ENCODE measurements at places on chromosomes 7 and 10.

DNA sequence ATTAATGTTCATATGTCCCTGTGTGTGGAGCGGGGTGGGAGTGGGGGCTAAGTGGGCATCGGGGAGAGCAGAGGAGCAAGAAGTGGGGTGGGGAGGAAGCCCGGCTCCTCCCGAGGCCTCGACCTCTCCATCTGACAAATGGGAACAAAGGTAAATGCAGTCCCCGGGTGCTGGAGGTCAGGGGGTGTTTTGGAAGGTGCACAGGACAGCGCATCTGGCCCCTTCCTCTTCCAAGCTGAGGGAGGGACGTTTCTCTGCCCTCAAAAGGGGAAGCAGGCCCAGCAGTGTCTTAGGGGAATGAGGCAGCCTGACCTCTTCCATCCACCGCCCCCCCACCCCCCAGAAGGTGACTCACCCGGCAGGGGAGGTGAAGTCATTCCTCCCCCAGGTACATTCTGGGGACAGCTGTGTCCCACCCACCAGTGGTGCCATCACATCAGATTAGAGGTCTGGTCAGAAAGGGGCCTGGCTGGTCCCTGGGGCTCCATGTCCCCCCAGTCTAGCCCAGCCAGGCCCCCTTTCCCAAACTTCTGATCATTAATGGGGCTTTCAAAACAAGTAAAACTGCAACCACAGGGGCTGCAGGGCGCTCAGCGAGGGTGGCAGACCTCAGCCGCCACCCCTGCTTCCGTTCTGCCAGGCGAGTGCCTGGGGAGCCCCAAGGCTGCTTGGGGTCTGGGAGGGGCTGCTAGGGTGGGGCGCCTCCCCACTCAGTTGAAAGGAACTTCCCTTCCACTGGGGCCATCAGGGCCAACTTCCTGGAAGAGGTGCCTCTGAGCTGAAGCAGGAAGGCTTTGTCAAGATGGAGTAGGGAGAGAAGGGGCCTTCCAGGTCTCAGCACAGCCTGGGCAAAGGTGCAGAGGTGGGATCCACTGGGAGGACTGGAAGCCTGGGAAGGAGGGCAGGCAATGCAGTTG, 10.8 kb downstream of the LFNG start:
- DNase-seq, result peak; percentile 63

DNA sequence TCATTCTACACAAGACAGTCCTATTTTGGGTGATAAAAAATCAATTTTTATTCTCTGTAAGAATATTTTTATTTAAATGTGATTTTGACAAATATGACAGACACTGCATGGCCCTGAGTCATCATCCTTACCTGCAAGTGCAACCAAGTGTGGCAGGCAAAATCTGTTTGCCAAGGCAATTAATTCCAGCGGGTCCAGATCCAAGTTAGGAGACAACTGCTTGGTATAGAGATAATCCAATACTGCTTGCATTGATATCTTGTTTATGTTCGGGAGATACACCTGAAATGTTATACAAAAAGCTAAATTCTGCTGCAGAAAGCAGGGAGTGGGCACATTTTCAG, 66.2 kb downstream of the RHOBTB1 start:
- DNase-seq, result no peak

DNA sequence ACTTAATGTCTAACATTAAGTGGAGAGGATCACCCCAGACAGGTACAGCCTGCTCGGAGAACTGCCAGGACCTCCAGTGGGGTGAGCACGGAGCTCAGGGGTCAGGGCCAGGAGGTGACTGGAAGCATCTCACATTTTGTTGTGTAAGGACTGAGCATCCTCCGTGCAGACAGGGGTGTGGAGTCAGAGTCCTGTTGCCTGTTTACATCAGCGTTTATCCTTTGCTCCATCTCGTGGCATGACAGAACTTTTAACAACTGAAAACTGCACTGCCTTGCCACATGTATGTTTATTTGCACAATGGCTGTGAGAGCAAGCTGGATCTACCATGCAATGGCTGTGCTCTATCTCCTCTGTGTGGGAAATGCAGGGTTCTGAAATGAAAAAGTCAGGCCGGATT, 175.4 kb upstream of the AKR1E2 start:
- DNase-seq, result no peak

DNA sequence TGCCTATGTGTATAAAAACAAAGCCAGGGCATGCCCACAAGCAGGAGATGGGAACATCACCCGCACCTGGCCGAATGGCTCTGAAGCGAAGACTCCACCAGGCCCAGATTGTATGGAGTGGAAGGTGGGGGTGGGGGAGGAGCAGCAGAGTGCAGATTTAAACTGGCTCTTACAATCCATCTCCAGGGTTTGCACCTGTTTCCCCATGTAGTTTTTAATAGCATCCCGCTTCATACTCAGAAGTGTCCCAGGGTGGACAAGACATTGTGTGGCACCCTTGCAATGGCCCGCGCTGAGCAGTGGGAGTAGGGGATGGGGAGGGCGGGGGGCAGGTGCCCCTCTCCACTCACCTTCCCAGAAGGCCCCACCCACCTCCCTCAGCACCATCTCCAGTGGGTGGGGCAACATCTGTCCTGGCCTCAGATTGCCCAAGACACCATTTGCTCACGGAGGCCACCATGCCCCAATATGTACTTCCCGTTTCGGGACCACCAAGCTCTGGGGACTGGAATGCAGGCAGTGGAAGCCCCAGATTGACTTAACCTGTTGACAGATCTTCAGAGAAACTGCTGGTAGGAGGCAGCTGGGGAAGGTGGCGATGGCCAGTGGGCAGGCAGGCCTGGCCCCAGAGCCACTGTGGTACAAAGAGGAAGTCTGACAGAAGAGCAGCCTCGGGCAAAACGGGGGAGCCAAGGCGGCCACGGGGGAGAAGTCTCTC, 23.0 kb downstream of the VSIR start:
- peak; percentile 33 for DNase-seq

GRCh38 chr10:30701451-30702173, 72.1 kb upstream of the LYZL2 start:
- no peak for DNase-seq

DNA sequence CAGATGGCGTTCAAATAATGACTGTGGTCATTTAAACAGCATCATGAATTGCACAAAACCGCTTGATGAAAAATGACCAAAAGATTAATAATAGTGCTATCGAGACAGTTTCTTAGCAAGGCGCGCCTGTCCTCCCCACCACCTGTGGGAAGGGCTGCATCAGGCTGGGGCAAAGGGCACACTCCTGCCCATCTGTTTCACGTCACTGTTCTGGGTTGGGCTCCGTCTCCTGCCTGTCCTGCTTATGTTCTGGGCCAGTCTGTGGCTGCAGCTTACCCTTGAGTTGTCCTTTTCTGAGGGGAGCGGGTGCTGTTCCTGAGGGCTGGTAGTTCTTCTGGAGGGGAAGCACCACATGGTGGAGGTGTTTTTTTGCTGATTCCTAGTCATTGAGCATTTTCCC, 13.3 kb downstream of the RBM17 start:
- no peak for DNase-seq

GRCh38 chr10:92080244-92080643, 156.7 kb downstream of the BTAF1 start:
- DNase-seq, result no peak

GRCh38 chr10:16182688-16183087, 254.1 kb upstream of the PTER start:
- no peak for DNase-seq

GRCh38 chr10:10798102-10798863, 219.4 kb upstream of the CELF2 start:
- DNase-seq, result no peak

GRCh38 chr7:7384228-7384627, 151.4 kb downstream of the COL28A1 start:
- no peak for DNase-seq

- no peak for DNase-seq
Measured at GRCh38 chr7:50285269-50285668, 19.2 kb upstream of the IKZF1 start.

DNA sequence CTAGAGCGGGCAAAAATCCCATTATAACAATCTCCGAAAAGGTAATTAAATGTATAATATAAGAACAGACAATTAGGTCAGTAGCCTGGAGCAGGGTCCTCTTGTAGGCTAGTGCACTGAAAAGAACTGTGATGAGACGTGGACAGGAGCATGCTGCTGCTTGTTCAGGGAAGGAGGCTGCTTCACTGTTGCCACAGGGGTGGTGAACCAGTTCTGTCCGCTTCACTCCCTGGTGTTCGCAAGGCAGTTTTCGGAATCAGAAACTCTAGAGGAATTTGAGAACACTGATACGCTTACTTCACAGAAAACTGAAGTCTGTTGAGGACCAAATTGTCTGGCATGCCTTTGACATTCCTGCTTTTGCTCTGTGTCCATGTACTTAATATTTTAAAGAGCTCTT, 17.4 kb downstream of the ZNRF2 start:
- DNase-seq, result no peak

Data from NCI-H510A (cell line).